ENCODE measurements at places on chromosomes 4 and X.

DNA sequence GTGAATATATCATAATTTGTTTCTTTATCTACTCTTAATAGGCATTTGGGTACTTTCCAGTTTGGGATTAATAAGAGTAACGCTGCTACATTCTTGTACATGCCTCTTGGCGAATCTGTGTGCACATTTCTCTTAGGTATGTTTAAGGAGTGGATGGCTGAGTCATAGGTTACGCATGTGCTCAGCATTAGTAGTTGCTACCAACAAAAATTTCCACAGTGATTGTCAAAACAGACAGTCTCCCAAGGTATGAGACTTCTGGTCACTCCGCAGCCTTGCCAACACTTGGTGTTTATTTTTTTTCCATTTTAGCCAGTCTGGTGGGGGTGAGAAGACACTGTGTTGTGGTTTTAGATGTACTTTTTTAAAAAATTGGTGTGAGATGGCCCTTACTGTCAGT lies 44.6 kb downstream of the FGFBP1 start:
- DNase-seq, result no peak

- DNase-seq, result no peak
Measured at GRCh38 chr4:118774989-118775388, 60.9 kb downstream of the SEC24D start.

DNA sequence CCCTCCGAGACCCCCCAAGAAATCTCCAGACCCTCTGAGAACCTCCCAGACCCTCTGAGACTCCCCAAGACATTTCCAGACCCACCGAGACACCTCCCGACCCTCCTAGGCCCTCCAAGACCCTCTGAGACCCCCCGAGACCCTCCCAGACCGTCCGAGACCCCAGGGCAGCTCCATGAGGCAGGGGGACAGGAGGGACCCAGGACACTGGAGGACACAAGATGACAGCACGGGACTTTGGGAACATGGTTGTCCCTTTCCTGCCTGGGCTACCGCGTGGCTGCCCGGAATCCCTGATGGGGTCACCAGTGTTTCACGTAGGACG lies 10.3 kb downstream of the CTBP1 start:
- no peak for DNase-seq

- no peak for DNase-seq
Measured at GRCh38 chr4:163447481-163447880, 26.1 kb downstream of the TKTL2 start.

DNA sequence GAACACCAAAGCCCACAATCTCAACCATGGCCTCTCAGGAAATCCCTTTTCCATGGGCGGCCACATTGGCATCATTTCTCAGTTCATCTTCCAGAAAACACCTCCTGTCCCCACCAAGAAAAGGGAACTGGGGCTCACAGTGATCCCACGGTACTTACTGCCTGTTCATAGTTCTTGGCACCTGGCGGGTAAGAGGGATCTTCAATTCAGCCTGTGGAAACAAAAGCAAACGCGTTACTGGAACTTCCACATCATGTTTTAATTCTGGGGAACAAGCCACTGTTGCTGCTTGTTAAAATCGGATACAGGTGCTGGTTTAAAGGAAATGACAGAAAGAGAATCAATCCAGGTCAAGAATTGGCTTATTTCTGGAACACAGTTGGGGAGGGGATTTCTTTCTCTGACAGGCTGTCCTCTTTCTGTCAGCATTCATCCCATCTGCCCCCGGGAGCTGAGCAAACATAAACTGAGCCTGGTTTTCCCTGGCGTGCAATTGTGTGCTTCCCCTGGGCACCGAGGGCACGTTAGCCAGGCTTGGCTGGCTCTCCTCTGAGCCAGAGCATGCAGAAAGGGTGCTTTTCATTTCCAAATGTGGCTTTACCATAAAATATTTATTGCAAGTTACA lies 16.8 kb downstream of the CLNK start:
- no peak for DNase-seq
